ENCODE measurements at places on chromosomes 6 and 20.

DNA sequence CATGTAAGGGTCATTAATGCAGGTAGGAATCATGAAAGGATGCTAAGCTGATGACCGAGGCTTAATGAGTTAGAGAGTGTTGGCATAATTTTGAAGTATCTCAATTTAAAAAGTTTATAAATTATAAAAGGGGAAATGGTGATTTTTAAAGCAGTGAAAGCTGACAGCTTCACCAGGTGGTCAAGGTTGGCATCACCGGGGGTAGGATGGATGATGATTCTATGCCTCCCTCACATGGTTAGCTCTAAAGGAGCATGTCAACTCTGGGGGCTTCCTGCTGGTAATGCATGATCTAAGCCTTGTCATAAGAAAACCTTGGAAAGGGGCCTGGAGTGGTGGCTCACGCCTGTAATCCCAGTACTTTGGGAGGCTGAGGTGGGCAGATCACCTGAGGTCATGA lies 89.2 kb upstream of the MARCKS start:
- DNase-seq: no peak

DNA sequence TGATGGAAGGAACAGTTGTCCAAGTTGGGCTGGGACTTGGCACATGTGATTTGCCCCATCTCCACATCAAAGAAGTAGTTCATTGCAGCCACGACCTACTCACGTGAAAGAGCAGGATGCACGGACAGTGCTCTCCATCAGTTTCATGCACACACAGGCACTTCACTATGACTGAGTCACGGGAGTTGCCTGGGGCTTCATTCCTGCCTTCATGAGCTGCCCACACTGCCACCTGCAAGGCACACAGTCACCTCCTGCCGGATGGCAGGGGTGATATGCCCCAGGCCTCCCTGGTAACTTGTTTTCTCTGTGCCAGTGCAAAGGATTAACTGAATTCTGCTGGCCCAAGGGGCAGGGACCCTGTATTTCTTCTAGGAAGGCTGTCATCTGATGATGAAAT lies 22.8 kb downstream of the CST5 start:
- DNase-seq: no peak

GRCh38 chr6:3721810-3722621 lies 29.5 kb downstream of the PXDC1 start:
- DNase-seq: no peak

- no peak for DNase-seq
Observed at GRCh38 chr20:43040427-43040826, 149.3 kb downstream of the PTPRT start.

DNA sequence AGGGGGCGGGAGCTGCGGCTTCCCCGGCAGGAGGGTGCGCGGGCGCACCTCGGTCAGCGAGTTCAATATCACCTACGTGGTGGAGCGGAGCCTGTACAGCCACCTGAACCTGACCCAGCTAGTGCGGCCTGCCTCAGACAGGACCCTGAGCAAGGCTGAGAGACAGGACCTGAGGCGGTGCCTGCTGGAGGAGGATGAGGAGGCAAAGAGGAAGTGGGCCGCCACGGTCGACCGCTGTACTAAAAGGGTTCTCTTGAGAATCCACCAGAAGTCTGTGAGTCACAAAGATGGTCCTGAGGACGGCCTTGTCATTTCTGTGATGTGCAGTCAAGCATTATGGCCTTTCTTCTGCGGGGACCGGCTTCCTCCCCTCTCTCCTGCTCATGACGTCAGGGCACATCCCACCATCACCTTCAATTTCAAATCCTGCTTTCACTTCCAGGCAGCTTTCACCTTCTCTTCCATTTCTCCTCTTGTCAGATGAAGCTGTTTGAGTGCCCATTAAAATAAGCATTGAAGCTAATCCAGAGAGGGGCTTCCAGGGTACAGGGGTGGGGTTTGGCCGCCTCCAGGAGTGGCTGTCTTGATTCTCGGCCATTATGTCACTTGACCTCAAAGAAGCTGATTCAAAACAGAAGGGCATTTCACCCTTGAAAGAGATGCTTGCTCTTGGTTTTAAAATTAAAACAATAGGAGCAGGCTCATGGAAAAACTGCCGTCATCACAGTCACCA lies 177.6 kb downstream of the SASH1 start:
- DNase-seq: peak; percentile 24

DNA sequence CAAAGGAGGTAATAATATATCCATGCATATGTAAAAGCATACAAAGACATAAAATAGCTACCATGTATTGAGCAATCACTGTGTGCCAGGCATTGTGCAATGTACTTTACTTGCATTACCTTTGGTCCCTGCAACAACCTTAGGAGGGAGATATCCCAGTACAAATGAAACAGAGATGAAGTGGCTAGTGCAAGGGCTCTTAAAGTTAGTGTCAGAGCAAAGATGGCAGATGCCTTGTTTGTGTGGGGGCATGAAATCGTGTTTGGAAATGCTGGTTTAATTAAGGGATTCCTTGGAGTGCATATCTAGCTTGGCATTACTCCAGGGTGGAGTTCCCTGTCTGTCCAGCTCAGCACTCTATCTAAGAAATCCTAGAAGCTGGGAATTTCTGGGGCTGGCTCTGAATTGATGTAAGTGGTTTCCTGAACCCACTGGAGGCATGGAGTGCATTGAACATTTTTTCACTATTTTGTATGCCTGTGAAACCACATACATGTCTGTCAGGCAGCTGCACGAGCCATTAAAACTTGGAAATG lies 9.8 kb downstream of the PAQR8 start:
- no peak for DNase-seq

GRCh38 chr20:36101192-36101591 lies 53.3 kb upstream of the EPB41L1 start:
- no peak for DNase-seq

DNA sequence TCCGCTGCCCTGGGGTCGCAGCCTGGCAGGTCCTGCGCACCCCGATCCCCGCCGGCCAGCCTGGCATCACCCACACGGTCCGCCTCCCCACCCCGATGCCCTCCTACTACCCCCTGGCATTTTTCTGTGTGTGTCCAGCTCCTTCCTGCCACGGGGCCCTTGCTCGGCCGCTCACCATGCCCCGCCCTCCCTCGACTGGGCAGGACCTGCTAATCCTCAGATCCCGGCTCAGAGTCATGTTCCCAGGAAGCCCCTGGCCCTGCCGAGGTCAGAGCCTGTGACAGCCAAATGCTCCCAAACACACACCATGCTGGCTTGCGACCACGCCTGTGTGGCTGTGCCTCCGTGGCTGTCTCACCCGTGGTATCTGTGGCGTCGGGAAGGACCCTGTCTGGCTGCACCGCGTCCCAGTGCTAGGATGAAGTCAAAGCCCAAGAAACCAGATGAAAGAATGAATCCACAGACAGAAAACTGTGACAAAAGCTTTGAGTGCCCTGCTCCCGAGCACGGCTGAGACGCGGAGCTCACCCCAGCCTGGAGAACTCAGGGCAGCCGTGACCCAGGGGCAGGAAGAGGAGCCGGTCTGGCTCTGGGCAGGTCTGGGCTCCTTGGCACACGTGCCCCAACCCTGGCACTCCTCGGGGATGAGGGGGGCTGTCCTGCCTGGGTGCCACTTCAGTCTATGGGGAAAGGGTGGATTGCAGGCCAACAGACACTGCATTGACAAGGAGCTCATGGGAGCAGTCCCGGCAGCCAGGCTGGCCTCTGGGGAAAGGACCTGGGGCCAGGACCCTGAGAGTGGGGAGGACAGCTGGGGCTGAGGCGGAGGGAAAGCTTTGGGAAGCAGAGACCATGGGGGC lies 20.8 kb upstream of the SLCO4A1 start:
- DNase-seq: no peak

GRCh38 chr20:434221-434620 lies 26.1 kb downstream of the RBCK1 start:
- DNase-seq: no peak

DNA sequence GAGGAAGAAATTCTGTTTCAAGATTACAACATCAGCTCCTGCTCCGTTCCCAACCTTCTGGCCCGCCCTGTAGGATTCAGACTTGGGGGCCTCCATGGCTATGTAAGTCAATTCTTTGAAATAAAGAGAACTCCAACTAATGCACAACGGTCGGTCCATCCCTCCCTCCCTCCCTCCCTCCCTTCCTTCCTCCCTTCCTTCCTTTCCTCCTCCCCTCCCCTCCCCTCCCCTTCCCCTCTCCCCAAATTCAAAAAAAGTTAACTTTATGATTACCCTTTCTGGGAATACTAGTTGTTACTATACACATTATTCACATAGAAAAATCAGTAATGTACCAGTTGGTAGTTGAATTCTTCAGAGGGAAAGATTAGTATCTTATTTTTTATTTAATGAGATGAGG lies 179.7 kb upstream of the AGPAT4 start:
- DNase-seq: no peak

GRCh38 chr6:47836046-47836445 lies 54.2 kb downstream of the OPN5 start:
- DNase-seq: no peak

DNA sequence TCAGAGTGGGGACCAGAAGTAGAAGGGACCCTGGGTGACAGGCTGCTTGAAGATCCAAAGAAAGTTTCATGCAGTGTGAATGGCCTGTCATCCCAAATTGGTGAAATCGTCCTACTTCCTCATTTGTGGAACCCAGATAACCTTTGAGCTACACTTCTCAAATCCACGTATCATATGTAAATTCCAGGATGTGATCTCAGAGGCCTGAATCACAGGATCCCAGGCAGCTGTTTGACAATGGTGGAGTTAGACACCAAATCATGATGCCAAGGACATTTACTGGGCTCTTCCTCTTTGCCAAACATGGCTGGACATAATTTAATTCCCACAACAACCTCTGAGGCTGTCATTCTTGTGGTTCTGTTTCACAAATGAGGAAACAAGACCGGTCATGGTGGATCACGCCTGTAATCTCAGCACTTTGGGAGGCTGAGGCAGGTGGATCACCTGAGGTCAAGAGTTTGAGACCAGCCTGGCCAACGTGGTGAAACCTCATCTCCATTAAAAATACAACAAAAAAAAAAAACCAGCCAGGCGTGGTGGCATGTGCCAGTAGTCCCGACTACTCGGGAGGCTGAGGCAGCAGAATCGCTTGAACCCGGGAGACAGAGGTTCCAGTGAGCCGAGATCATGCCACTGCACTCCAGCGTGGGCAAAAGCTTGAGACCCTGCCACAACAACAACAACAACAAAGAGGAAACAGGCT lies 39.9 kb upstream of the TTPAL start:
- DNase-seq: no peak

GRCh38 chr20:19555726-19556125 lies 202.3 kb upstream of the RIN2 start:
- DNase-seq: no peak

- peak; percentile 22 for DNase-seq
Observed at GRCh38 chr6:17907406-17908229, 79.8 kb downstream of the KIF13A start.

- no peak for DNase-seq
Observed at GRCh38 chr20:39993742-39994141, 695.3 kb downstream of the MAFB start.

GRCh38 chr6:107140581-107140980 lies 25.3 kb upstream of the BEND3 start:
- no peak for DNase-seq

DNA sequence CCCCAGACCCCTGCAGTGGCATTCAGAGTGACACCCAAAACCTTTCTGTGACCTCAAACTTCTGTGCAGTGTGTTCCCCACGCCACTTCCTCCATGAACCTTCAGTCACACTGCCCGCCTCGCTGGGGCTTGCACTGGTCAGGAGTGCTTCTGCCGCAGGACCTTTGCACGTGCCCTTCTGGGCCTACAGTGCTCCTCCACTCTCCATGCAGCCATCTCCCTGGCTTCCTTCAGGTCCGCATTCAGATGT lies 27.1 kb downstream of the SYNJ2 start:
- DNase-seq: no peak
